Renal cortical epithelial cell (primary cell): ENCODE measurements at places on chromosomes 5 and 9.

GRCh38 chr5:82807021-82807420, 270.2 kb downstream of the TMEM167A start:
- no peak for DNase-seq

- peak; percentile 18 for DNase-seq
Observed at GRCh38 chr9:119761812-119762211, 392.6 kb upstream of the BRINP1 start.

DNA sequence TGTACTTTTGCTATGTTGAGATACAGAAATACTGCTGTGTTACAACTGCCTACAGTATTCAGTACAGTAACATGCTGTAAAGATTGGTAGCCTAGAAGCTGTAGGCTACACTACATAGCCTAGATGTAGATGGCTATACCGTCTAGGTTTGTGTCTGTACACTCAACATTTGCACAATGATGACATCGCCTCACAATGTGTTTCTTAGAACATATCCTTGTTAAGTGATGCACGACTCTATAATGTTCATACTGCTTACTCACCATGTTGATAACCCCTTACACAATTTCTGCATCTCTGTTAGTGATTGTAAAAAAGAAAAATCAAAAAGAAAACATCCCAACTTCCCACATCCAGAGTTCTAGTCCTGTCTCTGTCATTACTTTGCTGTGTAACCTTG, 450.0 kb downstream of the CCDC171 start:
- DNase-seq, result peak; percentile 47

DNA sequence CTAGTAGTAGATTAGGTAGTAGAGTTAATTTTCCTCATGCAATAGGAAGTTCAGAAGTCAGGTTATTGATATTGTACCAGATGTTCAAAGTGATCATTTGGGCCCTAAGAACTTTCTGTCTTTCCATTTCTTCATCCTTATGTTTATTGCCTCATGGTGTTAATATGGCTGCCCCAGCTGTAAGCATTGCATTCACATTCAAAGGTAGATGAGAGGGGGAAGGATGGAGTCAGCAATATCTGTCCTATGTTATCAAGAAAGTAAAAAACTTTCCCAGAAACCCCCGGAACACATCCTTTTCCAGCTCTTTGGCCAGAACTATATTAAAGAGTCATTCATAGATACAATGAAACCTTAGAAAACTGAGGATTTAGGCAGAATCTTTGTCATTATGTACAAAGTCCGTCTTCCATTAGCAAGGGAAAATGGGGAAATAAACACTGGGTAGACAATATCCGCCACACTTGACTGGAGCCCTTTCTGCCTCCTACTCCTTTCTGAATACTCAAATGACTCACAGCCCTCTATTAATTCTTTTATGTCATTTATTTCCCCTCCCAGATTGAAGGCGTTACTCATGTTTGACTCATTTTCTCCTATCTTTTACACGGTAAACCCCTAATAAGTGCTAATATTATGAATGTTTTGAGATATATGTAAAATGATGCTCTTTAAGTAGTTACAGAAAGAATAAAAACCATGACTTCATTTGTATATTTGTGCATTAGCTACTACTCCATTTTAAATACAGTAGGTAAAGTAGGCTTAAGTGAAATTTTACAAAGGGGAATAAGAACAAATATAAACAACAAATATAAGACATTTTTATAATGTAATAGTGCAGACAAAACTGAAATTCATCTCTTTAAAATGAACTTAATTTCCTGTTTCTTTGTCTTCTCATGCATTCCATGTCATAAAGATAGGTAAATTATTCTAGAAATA, 127.6 kb downstream of the SLF1 start:
- DNase-seq, result peak; percentile 77

- DNase-seq, result no peak
Observed at GRCh38 chr9:130556396-130557076, 22.8 kb upstream of the FUBP3 start.

GRCh38 chr9:81633952-81634854, 55.1 kb downstream of the TLE1 start:
- no peak for DNase-seq

GRCh38 chr5:145681686-145682085, 153.5 kb downstream of the PRELID2 start:
- DNase-seq, result peak; percentile 84

DNA sequence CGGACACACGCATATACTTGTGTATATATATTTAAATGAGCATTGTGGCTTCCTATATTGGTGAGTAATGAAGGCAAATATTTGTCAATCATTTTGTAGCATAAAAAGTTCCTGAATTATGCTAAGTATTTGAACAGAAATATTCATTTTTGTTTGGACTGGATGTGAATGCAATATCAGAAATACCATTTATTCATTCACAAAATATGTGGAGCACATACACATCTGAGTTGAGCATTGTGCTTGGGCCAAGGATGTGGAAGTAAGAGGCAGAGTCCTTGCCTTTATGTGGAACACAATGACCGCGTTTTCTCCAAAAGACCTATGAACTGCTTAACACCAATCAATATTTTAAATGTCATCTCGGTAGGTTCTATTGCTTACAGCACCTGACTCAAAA, 1086.5 kb downstream of the NR2F1-AS1 start:
- no peak for DNase-seq

DNA sequence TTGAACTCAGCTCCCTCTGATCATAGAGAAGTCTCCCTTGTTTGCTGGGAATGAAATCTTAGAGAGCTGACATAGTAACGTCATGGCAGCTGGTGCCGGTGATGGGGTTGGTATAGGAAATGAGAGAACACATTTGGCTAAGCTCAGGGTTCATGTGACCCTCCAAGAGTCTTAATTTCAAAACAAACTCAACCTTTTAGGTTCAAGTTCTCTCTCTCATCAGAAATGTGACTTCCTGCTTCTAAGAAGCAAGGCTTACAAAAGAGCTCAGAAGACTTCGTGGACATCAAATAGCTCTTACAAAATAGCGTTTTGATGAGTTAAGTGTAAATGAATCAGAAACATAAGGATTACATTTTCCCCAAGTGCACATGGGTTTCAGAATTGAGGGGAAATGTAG, 97.3 kb downstream of the PAPPA start:
- DNase-seq, result no peak

GRCh38 chr5:75510417-75510835, 1.0 kb downstream of the CERT1 start:
- DNase-seq, result peak; percentile 36

DNA sequence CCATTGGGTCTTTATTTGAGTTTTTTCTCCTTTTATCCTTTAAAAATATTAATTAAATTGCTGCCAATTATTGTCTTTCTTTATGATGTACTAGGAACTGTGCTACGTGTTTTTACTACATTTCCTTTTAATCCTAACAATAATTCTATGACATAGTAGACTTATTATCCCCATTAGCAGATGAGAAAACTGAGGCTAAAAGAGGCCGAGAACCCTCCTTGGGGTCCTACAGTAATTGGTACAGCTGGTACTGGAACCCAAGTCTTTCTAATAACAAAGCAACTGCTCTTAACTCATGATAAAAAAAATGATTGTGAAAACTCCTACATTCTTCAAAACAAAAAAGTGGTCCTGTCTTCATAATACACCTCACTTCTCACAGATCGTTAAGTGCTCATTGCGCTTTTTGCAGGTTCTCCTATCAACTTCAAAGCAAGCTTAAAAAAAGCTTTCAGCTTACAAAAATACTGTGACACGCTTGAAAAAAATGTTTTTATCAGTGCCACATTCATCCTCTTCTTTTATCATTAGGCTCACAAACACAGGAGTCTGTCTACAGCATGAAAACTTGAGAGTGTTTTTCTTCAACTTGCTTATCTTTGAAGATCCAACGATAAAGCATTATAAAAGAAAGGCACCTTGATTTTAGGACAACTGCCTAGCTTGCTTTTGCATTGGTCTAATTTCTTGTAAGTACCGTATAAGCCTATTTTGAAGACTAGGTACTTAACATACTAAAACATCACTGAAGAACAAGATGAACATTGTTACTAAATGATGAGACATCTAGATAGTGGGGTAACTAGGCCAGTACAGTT, 32.4 kb downstream of the FYB1 start:
- no peak for DNase-seq

- peak; percentile 17 for DNase-seq
Observed at GRCh38 chr9:115930472-115930871, 223.1 kb upstream of the PAPPA start.

DNA sequence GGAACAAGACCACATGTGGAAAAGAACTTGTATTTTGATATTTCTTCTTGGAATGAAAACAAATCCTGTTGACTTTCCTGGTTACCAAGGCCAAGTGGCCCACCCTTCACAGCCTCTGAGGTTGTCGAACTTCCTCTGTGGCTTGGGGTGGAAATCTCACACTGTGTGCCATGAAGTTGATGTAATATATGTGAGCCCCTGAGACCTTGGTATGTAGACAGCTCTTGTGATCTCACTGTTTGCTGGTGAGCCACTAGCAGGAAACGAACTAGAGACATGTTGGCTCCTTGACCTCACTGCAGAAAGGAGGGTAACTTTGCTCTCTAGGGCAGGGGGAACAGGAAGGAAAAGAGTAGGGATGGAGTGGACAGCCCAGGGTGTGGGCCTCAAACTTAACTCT, 159.4 kb downstream of the ARHGAP26 start:
- no peak for DNase-seq

- no peak for DNase-seq
Observed at GRCh38 chr5:54997081-54997480, 11.7 kb upstream of the ESM1 start.

GRCh38 chr5:167061695-167062094, 1229.8 kb upstream of the WWC1 start:
- no peak for DNase-seq

- DNase-seq, result no peak
Observed at GRCh38 chr5:100299261-100299660, 235.9 kb upstream of the FAM174A start.

- no peak for DNase-seq
Observed at GRCh38 chr5:92459654-92460053, 1076.5 kb upstream of the ARRDC3 start.

DNA sequence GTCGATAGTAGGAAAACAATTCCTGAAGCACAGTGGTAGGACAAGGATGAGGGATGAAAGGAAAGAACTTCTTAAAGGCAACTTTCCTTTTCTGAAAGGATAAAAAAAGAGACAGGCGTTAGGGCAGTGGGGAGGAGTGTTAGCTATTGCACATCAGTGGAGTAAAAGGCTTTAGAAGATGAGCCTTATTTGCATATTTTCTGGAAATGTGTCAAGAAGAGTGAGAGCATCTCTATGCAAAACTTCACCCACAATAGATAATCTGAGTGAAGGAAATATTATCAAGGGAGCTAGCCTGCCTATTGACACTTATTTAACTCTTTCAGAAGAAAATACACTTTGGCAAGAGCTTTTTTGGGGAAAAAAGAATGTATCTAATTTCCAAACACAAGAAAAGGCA, 151.6 kb downstream of the MACIR start:
- DNase-seq, result no peak

DNA sequence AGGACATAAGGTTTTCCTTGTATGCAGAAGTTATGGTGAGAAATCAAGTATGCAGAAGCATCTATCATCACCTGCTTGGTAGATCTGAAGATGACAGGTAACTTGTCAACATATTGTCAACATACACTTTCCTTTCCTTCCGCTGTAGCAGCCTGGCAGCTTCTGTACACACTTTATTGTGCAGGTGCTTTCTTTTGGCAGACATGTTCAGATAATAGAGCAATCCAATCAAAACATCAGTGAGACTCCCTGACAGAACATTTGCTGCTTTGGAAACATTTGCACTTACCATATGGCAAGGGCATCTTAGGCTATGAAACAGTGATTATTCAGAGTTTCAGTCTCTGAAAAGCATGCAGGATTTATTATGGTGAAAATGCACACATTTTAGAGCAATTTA, 161.1 kb upstream of the CDH12 start:
- no peak for DNase-seq

DNA sequence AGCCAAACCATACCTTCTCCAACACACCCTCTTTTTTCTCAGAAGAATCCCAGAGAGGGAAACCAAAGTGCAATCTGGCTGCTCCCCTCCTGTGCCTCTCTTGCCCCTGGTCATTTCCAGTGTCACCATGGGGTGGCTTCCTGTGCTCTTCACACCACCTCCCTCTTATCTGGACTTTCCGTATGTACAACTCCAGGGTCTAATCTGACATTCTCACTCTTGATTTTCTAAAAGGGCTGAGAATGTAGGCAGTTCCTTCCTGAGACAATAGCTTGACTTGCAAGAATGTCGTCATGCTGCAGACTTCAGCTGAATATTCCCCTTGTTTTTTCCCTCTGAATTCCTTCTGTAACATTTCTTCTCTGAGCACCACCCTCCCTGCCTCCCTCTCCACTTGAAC, 110.2 kb downstream of the FBXL7 start:
- DNase-seq, result no peak

- peak; percentile 17 for DNase-seq
Observed at GRCh38 chr9:112629671-112630485, 88.0 kb downstream of the INIP start.

GRCh38 chr5:159681661-159682060, 234.6 kb upstream of the ADRA1B start:
- no peak for DNase-seq

- peak; percentile 29 for DNase-seq
Observed at GRCh38 chr9:6842584-6842947, 84.8 kb downstream of the KDM4C start.

- no peak for DNase-seq
Observed at GRCh38 chr9:135523521-135524129, 2.4 kb downstream of the LCN1 start.

- DNase-seq, result peak; percentile 48
Observed at GRCh38 chr5:139690064-139690802, 42.1 kb downstream of the CXXC5 start.

GRCh38 chr5:137346281-137346680, 152.8 kb downstream of the SPOCK1 start:
- DNase-seq, result no peak

DNA sequence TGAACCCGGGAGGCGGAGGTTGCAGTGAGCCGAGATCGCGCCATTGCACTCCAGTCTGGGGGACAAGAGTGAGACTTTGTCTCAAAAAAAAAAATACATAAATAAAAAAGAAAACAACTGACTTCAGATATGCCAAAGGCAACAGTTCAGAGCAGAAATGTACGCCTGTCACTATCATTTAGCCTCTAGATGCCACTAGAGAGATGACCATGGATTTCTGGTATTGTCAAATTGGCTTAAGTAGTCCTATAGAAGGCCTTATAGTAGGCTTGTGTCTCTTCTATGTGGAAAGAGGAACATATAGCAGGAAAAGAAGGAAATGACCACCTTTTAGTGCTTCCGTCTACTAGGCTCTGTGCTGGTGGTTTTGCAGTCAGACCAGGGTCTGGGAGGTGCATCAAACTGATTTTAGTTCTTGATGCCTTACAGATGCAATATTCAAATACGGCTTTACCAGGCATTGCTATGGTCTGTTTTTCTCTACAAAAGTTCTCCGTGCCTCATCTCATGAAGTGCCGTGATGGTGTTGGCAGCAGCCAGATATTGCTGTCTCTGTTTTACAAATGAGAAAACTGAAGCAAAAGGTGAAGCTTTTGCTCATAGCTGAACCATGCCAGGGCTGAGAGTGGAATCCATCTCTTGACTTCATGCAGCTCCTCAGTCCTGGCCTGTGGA, 17.2 kb downstream of the AGXT2 start:
- no peak for DNase-seq
